ENCODE measurements at places on chromosomes 7 and 10.

GRCh38 chr7:38934051-38934450, 25.1 kb upstream of the VPS41 start:
- DNase-seq = no peak

DNA sequence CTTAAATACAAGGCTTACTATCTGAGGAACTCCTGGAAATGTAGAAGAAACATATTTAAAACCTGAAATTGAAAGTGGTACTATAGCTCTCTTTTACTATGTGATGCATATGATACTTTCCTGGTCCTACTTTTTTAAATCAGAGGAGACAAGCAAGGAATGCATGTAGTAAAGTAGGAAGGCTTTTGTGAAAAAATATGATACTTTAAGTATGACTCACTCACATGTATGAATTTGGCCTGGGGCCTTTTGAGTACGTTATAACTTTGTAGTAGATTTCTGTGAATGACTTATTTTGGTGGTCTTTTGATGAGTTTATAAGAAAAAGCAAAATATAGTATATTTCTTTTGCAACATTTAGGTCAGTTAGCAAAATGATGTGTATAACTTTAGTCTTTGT, 53.8 kb downstream of the TAX1BP1 start:
- DNase-seq = no peak

GRCh38 chr7:28853150-28853549, 105.0 kb downstream of the TRIL start:
- DNase-seq = no peak

GRCh38 chr7:152904698-152905097, 145.1 kb downstream of the ACTR3B start:
- DNase-seq = no peak
